DMS 273 treated with DMSO at 0.1 percent for 48 hours (cell line): ENCODE measurements at places on chromosomes 6 and 20.
A peak's percentile ranks its signal among the peaks of the same experiment; 100 is the strongest.

DNA sequence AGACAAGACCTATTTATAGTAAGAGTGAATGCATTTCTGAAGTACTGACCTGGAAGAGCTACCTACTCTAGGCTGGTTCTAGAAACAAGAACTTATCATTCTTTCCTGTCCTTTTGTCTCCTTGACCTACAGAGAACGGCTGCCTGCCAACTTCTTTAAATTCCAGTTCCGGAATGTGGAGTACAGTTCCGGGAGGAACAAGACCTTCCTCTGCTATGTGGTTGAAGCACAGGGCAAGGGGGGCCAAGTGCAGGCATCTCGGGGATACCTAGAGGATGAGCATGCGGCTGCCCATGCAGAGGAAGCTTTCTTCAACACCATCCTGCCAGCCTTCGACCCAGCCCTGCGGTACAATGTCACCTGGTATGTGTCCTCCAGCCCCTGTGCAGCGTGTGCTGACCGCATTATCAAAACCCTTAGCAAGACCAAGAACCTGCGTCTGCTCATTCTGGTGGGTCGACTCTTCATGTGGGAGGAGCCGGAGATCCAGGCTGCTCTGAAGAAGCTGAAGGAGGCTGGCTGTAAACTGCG, 8.3 kb downstream of the APOBEC2 start:
- no peak for DNase-seq

DNA sequence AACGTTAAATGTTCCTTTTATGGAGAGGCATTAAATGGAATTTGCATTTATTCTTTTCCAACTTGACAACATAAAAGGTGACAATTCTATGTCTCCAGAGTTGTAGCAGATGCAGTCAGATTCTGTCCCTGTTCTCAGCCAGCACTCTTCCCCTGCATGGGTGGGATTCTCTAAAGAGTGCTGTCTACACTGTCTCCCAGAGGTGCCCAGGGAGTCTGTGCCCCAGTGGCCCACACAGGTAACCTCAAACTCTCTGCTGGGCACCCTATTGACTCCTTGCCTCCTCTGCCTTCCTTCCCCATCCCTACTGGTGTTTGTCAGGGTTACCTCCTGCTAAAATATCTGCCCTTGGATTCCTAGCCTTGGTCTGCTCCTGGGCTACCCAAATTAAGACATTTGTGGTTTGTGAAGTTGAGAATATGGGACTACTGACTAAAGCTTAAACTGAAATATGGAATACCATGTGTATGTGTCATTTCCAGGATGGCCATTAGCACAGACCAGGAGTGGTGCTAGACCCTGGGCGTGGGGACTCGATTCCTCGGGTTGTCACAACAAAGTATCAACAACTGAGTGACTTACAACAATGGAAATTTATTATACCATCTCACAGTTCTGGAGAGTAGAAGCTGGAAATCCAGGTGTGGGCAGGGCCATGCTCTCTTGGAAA, 284.7 kb downstream of the CDH26 start:
- DNase-seq = no peak

DNA sequence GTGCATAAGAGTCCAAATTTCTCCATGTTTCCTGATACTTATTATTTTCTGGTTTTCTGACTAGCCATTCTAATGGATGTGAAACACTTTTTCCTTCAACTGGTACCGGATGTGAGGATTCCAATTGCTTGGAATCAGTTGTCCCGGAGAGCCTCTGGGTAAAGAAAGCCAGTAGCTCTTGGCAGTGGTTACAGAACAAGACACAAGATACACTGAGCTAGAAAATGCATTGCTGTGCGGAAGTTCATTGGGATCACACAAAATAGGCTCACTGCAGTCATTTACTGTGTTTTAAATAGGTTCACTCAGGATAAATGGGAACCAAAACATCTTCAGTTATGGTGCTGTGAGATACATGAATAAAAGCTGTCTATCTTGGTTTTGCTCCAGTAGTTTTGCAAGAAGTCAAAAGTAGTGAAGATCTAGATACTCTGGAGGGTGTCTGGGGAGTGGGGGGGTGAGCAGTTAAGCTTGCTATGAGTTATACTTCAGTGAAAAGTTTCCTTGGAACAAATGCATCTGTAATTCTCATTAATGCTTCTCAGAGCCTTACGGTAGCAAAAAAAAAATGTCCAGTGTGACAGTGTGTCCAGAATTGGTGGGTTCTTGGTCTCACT, 54.4 kb upstream of the RNF182 start:
- no peak for DNase-seq

DNA sequence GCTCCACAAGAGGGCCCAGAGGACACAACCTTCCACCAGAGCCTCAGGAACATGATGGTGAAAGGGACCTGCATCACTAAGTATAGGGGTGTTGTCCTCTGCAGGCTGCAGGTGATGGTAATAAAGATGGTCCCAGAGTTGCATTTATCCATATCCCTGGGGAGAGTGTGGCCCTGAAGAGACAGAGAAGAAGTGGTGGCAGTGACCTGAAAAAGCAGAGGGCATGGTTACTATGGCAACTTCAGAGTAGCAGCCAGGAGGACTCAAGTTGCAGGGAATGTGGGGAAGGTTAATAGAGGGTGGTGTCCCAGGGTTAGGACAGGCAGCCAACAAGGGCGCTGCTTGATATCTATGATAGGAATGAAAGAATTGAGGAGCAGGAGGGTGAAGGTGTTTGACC, 57.1 kb downstream of the HLA-A start:
- DNase-seq = no peak

DNA sequence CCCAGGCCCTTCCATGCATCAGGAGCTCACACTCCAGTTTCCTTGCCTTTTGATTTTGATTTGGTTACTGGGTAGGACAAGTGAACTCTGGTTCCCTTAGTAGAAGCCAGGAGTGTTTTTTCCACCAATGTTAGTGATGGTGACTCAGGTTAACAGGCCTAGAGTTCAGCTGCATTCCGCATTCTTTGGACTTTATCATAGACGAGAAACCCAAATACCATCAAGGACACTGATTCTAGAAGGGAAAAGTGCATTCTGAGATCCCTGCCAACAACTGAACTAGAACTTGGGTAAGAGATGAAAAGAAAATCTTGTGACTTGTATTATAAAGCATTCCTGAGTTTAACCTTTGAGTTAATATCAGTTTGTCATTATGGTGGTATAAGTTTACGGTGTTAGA, 8.9 kb downstream of the GSS start:
- DNase-seq = no peak

- no peak for DNase-seq
These were observed 224.3 kb downstream of the TTLL2 start for GRCh38 chr6:167549213-167549612.

- DNase-seq = no peak
These were observed 41.9 kb downstream of the SNHG17 start for GRCh38 chr20:38393259-38393658.

DNA sequence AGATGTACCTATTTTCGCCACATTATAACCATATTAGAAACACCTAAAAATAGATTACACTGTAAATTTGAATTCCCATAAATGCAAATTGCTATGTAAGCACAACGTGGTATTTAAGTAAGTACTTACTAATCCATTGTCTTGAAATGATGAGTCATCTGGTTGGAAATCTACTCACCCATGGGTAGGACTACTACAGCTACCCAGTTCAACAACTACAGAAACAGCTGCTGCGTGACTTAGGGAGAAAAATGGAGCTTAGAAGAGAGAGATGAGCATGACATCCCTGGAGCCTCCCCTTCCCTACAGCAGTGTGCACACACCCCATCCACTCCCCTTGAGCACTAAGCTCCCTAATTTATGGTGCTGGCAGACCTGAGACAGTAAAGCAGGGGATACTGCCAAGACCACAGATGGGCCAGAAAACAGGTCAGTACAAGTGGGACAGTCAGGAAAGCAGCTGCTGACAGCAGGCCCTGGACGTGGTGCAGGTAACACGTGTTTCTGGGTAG, 26.9 kb downstream of the RRAGD start:
- peak; percentile 97 for DNase-seq

DNA sequence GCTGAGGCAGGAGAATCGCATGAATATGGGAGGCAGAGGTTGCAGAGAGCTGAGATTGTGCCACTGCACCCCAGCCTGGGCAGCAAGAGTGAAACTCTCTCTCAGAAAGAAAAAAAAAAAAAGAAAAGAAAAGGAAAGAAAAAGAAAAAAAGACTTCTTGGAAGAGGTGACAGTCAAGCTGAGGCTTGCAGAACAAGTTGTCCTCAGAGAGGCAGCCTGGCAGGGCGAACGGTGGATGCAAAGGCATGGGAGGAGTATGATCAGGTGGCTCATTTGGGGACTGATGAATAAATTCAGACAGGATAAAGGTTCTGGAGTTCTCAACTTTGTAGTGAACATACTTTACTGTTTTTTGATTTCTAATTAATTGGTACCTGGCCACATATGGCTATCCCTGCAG, 12.4 kb downstream of the ZNF341 start:
- DNase-seq = no peak

GRCh38 chr6:135994857-135995544, 143.5 kb downstream of the PDE7B start:
- no peak for DNase-seq

DNA sequence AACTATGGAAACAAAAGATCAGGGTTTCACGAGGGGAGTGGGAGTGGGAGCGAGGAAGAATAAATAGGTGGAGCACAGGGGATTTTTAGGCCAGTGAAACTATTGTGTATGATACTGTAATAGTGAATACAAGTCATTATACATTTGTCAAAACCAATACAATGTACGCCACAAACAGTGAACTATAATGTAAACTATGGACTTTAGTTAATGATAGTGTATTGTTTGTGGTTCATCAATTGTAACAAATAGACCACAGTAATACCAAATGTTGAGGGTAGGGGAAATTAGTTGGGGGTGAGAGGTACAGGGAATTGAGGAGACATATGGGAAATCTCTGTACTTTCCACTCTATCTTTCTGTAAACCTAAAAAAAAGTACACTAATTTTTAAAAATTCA, 218.4 kb downstream of the FRK start:
- no peak for DNase-seq

DNA sequence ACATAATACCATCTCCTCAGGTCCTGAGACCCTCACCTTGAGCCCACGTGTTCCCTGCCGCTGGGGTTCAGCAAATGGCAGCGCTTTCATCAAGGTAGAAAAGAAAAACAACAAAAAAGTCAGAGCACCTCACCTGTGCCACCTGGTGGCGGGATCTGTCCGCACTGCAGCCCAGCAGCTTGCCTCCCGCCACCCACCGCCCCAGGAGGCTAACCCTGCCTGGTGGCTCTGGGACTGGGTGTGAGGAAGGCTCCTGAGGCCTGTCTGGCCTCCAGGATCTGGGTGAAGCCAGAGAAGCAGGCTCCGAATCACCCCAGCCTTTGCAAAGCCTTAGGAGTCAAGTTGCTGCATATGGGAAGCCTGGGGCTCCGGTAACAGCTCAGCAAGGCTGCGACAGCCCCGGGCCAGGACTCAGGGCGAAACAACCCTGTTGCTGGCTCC, 270.8 kb downstream of the BMP7 start:
- no peak for DNase-seq

- no peak for DNase-seq
These were observed 71.9 kb downstream of the OPN5 start for GRCh38 chr6:47853766-47854165.

GRCh38 chr6:109034526-109034925, 60.1 kb downstream of the SESN1 start:
- DNase-seq = no peak

GRCh38 chr6:83514466-83514865, 2.1 kb downstream of the PRSS35 start:
- DNase-seq = no peak

DNA sequence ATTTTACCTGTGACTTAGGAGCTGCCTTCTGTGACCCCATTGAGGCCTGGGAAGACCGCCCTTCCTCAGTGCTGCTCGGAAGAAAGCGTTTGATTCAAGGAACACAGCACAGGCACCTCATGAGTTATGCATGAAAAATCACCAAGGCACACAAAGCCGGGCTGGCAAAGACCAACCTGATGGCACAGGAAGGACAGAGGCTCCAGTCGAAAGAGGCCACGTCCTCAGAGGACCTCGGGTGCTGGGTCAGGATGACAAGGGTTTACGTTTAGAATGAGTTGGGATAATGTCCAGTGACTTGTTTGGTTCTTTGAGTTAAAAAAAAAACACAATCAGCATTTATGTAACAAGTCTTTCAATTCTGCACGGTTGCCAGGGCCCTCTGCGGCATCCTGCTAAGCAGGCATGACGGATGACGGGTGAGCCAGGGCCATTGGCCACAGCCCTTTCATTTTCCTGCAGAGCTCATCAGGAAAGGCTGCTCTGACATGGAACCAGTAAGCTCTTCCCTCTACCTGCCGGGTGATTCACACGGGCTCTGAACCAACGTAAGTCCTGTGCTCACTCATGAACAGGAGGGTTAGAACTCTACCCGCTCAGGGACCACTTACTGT, 112.8 kb downstream of the DACT2 start:
- no peak for DNase-seq
